COR-L47 (cell line): ENCODE measurements at places on chromosomes 1 and 21.

- DNase-seq, result no peak
These were observed 61.5 kb downstream of the KIF1B start for GRCh38 chr1:10271869-10272268.

GRCh38 chr1:88935522-88936222 is 44.3 kb upstream of the GTF2B start:
- DNase-seq, result peak; percentile 29

DNA sequence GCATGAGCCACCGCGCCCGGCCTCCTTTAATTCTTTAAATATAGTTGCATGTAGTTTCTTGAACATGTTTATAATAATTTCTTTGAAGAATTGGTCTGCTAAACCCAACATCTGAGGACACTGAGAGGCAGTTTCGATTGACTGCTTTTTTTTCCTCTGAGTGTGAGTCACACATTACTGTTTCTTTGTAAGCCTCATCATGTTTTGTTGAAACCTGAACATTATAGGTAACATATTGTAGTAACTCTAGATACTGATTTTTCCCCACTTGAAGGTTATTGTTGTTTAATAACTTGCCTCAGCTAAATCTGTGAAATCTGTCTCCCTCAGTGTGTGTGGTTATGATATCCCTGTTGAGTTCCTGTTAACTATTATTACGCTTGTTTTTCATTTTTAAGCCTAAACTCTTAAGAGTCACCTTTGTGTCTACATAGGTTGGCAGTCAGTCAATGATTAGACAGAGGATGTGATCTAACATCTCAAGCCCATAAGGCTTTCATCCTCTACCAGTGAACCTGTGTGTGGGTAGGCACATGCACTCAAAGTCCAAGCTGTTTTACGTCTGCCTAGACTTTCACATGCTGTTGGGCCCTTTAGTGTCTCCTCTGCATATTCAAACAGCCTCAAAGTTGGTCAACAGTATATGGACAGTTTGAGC is 155.5 kb downstream of the KCNH1 start:
- DNase-seq, result no peak

- peak; percentile 94 for DNase-seq
These were observed 3.0 kb upstream of the SDE2 start for GRCh38 chr1:226001963-226002666.

DNA sequence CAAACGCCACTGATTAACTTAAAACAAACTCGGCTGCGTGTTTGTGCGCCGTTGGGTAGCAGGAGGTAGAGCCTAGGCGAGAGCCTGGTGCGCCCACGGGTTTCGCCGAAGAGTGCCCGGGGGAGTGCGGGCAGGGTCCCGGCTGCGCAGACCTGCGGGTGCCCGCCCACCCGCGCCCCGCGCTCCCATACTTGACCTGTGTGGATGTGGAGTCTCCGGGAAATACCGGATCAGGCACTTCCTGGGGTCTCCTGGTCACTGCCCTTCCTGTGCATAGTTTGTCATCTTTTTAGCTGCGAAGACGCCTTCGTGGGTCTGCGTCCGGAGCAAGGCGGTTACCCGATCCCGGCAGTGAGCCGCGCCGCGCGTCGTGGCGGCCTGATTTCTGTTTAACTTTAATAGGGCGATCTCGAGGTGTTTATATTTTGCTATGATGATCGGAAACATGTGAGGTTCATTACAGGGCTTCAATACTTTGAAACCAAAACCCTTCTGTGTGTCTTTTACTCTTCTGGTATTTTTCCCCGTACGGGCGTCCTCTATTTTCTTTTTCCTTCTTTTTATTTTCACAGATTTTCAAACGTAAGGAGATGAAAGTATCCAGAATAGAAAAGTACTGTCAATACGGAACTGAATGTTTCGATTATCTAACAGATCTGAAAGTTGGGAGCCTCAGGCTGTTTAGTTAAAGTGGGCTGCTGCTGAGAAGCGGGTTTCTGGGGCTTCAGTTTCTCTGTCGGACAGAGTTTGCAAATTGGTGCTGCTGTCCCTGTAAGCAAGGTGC is 15.2 kb downstream of the NR5A2 start:
- no peak for DNase-seq

DNA sequence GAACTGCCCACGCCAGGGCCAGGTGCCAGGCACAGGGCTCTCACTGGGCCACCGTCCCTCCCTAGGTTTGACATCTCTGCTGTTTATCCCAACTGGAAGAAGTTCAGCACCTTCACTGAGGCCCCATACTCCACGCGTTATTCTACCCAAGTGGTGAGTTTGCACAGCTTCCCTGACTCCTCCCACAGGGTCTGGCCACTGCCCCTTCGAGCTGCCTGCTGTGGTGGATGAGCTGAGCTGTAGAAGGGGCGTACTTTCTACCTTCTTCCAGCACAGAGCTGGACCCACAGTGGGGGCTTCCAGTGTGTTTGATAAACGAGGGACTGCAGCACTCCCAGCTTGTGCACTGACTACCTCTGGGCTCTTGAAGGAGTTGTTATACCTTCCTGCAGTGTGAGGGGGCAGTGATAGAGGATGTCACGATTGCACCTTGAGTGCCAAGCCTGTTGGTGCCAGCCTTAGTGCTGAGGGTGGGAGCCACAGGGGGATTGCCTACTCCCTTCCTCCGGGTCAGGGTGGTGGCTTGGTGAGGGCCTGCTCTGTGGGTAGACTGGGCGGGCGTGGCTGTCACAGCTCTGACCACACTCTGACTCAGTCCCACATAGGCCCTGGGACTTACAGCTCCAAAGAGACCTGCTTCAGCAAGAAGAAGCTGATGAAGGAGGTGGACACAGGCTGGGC is 5.9 kb upstream of the TTC22 start:
- no peak for DNase-seq

GRCh38 chr1:220885971-220886370 is 6.7 kb downstream of the HLX start:
- no peak for DNase-seq

GRCh38 chr1:117747605-117748004 is 141.8 kb downstream of the TENT5C start:
- no peak for DNase-seq

DNA sequence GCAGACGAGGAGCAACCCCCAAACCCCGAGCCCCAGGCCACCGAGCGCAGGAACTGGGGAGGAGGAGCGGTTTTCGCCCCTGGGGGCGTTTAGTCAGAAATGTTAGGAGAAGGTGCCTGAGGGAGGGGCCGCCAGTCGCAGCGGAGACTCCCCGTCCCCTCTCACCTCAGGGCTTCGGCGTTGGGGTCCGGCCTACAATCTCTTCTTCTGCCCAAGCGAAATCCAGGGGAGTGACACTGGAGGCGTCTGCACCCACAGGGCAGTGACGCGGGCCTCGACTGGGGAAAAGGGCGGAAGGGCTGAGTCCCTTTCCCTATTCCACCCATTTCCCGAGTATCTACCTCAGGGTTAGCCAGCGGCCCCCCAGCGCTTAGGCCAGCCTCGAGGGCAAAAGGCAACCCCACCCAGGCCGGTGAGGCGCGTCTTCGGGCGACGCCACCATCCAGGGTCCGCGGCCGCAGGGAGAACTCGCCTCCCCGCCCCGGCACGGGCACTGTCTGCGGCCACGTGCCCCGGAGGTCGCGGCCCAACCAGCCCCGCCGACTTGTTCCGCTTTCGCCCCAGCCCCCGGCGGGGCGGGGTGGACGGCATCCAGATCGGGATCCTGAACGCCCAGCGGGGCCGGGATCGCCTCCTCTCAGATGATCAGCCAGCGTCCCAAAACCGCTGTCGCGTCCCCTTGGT is 118.7 kb upstream of the BARHL2 start:
- no peak for DNase-seq

GRCh38 chr1:100354971-100355394 is 2.7 kb downstream of the CDC14A start:
- peak; percentile 4 for DNase-seq

GRCh38 chr1:38047603-38048141 is 1.1 kb upstream of the POU3F1 start:
- no peak for DNase-seq
